ENCODE measurements at places on chromosomes 13 and 19.

- no peak for DNase-seq
These were observed 326.9 kb downstream of the DACH1 start for GRCh38 chr13:71540098-71540497.

GRCh38 chr19:16283210-16284061, 41.2 kb upstream of the KLF2 start:
- DNase-seq: peak; percentile 73

GRCh38 chr13:71242201-71242600, 624.8 kb downstream of the DACH1 start:
- DNase-seq: no peak

DNA sequence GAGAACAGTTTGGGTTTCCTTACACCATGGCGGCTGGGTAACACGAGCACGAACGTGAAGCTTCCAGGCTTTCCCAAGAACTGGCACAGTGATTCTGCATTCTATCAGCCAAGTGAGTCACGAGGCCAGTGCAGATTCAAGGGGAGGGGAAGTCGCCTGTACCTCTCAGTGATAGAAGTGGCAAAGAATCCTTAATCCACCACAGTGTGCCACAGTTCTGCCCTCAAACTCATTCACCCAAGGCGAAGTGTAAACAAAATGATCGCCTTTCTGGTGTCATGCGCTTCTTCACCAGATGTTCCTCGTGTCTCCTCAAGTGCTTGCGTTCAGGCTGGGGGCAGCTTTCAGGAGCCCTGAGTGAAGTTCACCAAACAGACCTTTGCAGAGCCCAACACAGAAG, 24.9 kb upstream of the AMER2 start:
- no peak for DNase-seq

DNA sequence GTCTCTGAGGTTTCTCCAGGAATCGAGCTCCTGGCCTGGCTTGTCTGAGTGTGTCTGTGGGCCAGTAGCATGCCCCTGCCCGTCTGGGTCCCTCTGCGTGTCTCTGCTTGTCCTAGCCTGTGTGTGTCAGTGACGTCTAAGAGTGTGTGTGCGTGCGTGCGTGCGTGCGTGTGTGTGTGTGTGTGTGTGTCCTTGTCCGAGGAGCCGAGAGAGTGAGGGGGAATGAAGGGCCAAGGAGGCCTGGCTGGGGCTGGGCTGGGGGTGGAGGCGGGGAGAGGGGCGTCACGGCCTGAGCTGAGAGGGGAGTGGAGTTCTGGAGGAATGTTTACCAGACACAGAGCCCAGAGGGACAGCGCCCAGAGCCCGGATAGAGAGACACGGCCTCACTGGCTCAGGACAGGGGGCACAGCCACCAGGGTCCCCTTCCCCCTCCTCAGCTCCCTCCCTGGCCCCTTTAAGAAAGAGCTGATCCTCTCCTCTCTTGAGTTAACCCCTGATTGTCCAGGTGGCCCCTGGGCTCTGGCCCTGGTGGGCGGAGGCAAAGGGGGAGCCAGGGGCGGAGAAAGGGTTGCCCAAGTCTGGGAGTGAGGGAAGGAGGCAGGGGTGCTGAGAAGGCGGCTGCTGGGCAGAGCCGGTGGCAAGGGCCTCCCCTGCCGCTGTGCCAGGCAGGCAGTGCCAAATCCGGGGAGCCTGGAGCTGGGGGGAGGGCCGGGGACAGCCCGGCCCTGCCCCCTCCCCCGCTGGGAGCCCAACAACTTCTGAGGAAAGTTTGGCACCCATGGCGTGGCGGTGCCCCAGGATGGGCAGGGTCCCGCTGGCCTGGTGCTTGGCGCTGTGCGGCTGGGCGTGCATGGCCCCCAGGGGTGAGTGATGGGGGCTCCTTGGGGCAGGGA, at the start of gene AXL:
Gene AXL, plus strand, starts transcription at position 609 of the 893 bp plus-strand sequence. Its CDS starts 170 bp downstream, at position 779.
- DNase-seq: no peak

DNA sequence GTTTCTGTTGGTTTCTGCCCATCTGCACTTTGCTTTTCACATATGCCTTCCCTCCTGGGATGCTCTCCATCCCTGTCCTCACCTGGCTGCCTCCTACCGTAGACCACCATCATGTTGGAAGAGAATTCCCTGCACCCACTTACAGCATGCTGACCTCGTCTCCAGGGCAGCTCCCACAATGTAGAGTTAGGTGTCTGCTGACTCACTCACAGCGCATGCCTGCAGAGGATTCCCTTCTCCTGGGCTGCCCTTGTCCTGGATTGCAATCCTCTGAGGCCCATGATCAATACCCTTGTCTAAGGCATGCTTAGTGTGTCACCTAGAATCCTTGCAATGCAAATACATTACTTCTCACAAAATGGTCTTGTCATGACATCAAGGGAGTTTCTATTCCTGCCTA, 43.6 kb downstream of the STOML3 start:
- DNase-seq: no peak

- DNase-seq: no peak
These were observed 98.2 kb downstream of the UBL3 start for GRCh38 chr13:29752175-29752574.

DNA sequence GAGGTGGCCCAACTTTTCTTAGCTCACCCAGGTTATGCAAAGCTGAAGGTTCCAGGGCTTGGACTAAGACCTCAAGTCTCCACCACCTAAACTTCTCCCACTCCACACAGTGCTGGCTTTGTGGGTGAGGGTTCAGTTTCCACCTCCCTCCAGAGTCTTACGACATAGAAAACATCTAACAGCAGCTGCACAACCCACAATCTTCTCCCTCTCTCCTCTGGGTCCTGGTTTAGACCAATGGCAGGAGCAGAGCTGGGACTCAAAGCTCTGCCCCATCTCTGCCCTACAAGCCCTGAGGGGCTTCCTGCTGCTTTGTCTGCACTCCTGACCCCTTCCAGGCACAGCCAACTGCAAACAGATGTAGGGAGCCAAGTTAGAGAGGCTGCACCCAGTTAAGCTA, 16.0 kb downstream of the IRGC start:
- DNase-seq: no peak

DNA sequence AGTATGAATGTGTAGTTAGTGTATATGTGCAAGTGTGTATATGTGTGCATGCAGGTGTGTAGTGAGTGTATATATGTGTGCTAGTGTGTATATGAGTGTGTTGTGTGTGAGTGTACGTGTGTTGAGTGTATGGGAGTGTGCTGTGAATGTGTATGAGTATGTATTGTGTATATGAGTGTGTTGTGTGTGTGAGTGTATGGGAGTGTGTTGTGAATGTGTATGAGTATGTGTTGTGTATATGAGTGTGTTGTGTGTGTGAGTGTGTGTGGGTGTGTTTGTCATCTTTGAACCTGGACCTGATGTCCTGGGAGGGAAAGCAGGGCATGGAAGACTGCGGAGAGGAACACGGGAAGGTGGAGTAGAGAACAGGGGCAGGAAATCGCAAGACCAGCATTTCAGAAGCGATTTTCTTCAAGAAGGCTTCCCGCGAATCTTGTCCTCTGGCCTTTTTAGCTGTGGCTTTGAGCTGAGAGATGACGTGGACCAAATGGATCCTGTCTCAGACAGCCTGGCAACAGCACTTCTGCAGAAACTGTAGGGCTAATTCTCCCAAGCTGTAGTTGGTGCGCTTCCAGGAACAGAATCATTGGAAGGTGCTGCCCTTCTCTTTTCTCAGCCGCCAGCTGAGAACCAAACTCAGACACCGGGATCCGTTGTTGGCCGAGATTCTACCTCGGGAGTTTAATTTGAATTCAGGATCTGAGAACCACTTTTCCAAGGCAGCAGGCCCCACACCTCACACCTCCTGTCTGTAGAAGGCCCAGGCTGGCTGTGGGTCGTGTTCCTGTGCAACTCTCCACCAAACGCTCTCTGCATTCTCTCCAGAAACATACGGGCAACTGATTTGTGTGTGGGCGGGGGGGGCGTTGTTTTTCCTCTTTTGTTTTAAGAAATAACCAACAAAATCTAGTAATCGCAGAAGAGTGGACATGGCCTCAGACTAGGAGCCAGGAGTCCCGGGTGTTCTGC, 94.7 kb upstream of the RAP2A start:
- DNase-seq: no peak

DNA sequence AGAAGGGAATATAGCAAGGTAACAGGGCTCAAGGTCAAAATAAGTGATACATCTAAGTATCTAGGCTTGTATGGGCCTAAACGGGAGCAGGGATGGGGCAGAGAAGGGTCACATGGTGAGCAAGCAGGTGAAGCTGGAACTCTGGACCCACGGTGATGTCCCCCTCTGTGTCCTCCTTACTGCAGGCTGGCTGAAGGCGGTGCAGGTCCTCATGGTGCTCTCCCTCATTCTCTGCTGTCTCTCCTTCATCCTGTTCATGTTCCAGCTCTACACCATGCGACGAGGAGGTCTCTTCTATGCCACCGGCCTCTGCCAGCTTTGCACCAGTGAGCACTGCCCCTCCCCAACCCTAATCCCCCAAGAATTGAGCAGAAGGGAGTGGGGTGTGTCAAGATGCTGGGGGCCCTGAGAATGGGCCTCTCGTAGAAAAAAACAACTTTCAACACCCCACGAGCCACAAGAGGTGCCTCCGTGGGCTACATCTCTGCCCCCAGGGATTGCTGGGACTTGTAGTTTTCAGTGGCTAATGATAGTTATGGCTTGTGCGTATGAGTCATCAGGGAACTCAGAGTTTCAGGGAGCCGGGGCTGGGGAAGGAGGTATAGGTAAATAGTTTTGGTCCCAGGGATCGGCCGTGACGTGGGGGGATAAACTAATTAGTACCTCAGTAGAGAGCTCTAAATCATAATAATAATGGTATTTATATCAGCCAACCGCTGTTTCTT, 4.0 kb downstream of the EMP3 start:
- DNase-seq: peak; percentile 30

DNA sequence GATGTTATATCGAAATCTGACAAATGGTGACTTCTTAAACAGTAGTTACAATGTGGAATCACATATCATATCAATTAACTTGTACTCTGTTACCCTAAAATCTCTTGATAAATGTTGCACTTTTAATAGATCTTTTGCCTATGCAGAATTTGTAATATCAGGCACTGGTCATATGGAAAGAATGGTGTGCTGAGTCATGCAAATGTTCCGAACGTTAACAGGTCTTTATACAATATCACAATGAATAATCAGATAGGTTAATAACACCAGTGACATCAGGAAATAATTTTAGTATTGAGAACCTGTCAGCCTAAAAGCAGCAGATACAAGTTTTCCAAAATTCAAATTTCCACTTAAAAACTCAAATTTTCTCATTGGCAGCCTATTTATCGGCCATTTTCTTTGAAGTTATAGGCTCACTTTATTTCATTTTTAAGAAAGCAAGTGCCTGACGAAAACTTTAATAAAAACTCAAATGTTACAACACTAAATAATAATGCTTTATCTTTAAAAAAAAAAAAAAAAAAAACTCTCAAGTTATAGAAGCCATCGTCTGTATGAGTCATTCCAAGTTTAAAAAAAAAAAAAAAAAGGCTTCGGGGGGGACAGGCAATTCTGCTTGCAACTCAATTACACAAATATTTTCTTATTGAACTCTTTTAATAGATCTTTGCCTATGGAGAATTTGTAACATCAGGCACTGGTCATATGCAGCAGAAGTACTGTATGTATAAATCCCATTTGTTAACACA, 180.9 kb downstream of the DIAPH3 start:
- DNase-seq: no peak

DNA sequence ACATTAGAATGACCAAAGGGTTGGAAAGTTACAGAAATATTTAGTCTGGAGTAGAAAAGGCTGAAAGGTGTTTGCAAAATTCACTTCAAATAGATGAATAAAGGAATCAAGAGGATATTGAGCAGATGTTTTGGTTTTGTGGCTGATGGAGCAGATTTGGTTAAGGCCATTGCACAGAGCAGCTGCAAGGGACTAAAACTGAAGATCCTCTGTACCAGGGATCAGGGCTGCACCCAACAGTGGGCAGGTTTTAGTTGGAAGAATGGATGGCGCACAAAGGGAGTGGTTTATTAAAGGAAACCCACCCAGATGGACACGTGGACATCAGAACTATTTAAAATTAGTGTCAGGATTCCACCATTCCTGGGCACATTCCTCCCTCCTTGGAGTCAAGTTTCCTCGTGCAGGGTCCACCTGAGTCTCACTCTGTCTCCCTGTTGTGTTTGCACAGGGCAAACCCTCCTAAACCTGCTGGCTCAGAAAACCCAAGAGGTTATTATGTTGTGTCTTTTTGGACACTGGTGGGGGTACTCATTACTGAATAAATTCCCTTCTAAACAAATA, 9.2 kb upstream of the UBAC2 start:
- DNase-seq: no peak

DNA sequence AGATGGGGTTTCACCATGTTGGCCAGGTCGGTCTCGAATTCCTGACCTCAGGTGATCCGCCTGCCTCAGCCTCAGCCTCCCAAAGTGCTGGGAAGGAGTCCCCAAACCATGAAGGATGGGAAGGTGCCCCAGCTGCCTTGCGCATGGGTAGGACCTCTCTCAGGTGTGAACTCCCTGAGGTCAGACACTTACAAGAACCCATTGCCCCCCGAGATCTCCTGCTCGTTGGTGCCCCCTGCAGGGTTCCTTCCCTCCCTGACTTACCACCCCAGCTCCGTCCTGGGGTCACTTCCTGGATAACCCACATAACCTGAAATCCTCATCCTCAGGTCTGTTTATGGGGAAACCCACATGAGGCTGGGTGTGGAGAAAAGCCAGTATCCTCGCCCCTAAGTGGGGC, 41.7 kb downstream of the UNC13A start:
- DNase-seq: no peak

DNA sequence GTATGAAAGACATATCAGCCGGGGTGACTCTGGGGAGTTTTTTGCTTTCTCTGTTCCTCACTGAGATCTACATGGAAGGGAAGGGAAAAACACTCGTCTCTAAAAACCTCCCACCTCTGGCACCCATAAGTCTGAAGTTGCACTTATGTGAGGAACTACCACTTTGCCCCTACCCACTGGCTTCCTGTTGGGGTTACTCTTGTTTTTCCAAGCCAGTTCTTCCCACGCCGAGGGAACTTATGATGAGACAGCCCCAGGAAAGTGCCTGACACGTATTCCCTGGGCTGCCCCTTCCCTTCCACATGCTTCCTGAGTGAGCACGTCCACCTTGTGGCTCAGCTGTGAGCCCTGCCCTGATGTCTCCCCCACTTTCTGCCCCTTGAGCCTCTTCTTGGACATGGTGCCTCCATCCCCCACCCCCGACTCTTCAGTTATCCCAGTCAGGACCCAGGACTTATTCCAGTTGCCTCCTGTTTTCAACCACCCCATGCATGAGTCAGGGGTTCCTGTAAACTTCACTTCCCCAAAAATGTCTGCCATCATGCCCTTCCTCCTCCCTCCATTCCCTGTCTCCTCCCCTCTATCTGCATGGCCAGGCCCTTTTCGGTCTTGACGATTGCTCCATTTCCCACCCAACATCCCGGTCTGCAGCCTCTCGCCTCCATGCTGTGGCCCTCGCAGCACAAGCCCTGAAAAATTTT, 5.1 kb upstream of the SIGLEC7 start:
- no peak for DNase-seq

GRCh38 chr19:35112995-35113688, 2.5 kb upstream of the FXYD3 start:
- DNase-seq: no peak

DNA sequence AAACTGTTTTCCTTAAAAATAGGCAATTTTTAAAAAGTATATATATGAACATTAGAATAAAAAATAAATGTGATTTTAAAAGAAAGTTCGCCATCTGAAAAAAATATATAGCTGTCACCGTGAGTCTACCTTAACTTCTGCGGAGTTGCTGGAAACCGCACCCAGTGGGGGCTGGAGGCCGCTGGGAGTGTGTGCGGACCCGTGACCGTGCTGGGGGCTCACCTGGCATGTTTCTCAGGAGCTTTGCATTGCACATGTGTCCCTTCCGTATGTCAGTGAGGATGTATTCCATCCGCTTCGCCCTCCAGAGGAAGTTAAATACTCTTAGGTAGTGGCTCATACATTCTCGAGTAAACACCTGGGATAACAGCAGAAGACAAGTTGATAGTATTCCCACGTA, 71.7 kb downstream of the TUBGCP3 start:
- no peak for DNase-seq

- no peak for DNase-seq
These were observed 327 bp downstream of the PTGER1 start for GRCh38 chr19:14474827-14475226.
